ENCODE measurements at places on chromosomes 11 and 22.

DNA sequence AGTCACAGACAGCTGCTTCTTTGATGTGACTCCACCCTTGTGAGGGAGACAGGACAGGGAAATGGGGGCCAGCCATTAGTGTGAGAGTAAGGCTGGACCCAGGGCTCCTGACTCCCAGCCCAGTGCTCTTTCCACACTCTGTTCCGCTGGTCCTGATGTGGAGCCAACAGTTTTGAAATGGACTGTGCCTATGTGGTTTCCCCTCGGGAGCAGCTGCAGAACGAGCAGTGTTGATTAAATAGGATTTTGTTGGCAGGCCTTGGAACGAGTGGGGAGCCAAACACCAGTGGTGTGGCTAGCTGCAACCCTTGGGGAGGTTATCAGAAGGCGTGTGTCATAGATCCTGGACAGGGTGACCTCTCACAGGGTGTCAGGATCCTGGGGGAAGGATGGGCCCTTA lies 66.5 kb upstream of the AMPD3 start:
- DNase-seq: no peak

DNA sequence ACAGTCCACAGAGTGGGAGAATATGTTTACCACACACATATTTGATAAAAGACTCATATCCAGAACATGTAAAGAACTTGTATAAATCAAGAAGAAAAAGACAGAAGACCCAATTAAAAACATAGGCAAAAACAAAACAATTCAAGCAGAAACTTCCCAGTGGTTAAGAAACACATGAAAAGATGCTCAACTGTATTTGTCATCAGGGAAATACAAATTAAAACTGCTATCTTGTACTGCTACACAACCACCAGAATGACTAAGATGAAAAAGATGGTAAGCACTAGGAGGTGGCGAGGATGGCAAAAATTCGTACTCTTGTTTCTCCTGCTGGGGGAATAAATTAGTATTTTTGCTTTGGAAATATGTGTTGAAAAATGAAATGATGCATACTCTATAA lies 192.3 kb upstream of the C11orf87 start:
- DNase-seq: no peak

DNA sequence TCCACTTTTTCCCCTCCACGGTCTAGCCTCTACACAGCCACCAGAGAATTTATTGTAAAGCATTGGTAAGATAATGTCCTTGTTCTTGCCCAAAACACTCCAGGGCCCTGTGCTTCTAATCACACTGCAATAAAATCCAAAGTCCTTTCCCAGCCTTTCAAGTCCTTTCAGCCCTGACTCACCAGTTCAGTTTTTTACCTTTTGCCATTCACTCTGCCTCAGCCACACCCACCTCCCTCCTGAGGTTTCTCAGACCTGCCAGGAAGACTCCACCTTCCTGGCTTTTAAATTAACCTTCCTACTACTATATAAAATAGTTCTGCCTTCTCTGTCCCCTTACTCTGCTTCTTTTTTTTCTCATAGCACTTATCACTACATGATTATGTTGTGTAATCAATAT lies 91.0 kb upstream of the ARHGAP32 start:
- no peak for DNase-seq

- no peak for DNase-seq
These were observed 23.1 kb downstream of the PRDM11 start for GRCh38 chr11:45169310-45170072.

GRCh38 chr11:90288212-90288821 lies 65.5 kb upstream of the CHORDC1 start:
- no peak for DNase-seq

GRCh38 chr11:68958211-68958610 lies 22.6 kb downstream of the MRGPRD start:
- DNase-seq: no peak

DNA sequence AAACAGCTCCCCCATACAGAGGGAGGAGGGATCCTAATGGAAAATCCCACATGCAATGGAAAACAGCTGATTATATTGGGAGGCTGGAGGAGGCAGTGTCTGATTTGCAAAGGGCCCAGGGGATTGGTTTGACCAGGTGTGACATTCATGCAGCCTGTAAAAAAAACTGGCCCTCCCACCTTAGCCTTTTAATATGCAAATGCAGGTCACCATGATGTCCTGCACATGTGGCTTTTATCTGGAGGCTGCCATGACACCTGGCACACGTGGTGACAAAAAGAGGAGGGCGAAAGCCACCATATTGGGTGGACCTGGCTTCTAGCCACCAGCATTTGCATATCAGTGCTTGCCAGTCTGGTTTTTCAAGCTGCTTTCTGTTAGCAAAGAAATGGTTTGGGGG lies 48.5 kb downstream of the ZNF280B start:
- no peak for DNase-seq

Measured in activated T-cell treated with anti-CD3 and anti-CD28 coated beads, Interleukin-2, amount 50 U/mL, for 48 hours (primary cell).